Stimulated activated CD8-positive, alpha-beta memory T cell treated with anti-CD3 and anti-CD28 coated beads, Interleukin-4, amount 100 ng/mL, for 1 hour (primary cell): ENCODE measurements at places on chromosomes 1 and 21.

DNA sequence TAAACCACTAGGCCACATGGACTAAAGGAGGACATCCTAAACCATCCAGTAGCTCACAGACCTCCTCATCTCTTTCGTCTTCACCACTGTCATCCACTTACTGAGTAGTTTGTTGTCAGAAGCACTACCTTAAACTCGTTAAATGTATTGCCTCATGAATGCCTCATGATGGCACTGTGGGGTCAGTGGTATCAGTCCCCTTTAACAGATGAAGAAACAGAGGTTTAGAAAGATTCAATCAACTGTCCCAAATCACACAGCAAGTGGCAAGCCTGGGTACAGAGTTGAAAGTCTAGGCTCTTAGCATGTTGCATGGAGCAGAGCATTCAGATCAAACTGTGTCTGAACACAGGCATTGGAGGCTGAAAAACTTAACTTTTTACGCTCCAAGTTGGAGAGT is 183.6 kb upstream of the KIAA0040 start:
- DNase-seq = no peak

DNA sequence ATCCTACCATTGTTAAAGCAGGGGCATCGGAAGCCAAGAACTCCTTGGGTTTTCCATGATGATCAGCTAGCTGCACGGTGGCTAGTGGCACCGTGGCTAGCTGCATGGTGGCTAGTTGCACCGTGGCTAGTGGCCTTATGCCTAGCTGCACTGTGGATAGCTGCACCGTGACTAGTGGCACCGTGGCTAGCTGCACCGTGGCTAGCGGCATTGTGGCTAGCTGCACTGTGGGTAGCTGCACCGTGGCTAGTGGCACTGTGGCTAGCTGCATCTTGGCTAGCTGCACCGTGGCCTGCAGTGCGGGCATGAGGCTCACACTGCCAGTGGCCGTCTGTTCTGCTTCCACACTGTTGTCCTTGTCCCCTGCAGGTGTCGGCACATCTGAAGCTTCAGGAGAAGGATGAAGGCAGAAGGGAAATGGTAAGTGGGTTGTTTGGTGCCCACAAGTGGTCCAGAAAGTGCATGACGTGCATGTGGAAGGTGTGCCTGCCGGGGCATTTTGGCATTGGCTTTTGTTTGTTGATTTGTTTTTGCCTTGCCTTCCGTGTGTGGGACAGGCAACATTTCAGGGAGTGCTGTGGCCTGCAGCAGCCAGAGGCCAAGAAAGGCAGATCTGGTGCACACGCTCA is 38.6 kb downstream of the TFF3 start:
- no peak for DNase-seq

- DNase-seq = no peak
Measured at GRCh38 chr1:26302733-26303405, 3.6 kb downstream of the UBXN11 start.

GRCh38 chr1:3857791-3858129 is 484 bp downstream of the DFFB start:
- no peak for DNase-seq

DNA sequence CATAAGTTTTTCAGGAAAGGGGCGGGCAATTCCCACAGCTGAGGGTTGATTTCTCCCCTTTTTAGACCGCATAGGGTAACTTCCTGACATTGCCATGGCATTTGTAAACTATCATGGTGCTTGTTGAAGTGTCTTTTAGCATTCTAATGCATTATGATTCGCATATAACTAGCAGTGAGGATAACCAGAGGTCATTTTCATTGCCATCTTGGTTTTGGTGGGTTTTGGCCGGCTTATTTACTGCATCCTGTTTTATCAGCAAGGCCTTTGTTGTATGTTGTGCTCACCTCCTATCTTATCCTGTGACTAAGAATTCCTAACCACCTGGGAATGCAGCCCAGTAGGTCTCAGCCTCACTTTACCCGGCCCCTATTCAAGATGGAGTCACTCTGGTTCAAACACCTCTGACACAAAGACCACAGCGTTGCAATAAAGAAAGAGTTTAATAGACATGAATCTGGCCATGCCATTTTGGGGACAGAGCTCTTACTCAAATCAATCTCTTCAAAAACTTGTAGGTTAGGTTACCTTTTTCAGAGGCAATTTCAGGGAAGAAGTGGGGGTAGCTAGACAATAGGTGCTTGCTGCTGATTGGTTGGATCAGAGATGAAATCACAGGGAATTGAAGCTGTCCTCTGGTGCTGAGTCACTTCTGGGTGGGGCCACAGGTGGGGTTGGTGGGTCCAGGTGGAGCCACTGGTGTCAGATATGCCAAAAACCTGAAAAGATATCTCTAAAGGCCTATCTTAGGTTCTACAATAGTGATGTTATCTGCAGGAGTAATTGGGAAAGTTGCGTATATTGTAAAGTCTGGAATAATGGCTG is 23.3 kb downstream of the TBX19 start:
- DNase-seq = no peak

- DNase-seq = no peak
Measured at GRCh38 chr1:168921629-168922028, 184.9 kb upstream of the ATP1B1 start.

GRCh38 chr1:167713330-167714081 is 8.3 kb upstream of the MPZL1 start:
- no peak for DNase-seq
